Adrenal gland (tissue), 19 donors: ENCODE measurements at places on chromosomes 7 and 10. TPM values are rescaled to one million over a fixed set of nuclear protein-coding genes. Genes with fewer than 3 reads are reported as not detected.

The SPDYE16 gene
- not detected for total RNA-seq

The CHST12 gene
- total RNA-seq: 15.5 TPM

The GFRA1 gene
- 8.1 TPM for total RNA-seq

The C7orf33 gene
- not detected for total RNA-seq

The SP8 gene
- not detected for total RNA-seq

The MYOZ1 gene
- total RNA-seq: 0.69 TPM
